Omental fat pad (tissue), 4 donors: ENCODE measurements at places on chromosomes 4 and X.

- DNase-seq = no peak
Measured at GRCh38 chr4:11720292-11720691, 291.6 kb upstream of the HS3ST1 start.

DNA sequence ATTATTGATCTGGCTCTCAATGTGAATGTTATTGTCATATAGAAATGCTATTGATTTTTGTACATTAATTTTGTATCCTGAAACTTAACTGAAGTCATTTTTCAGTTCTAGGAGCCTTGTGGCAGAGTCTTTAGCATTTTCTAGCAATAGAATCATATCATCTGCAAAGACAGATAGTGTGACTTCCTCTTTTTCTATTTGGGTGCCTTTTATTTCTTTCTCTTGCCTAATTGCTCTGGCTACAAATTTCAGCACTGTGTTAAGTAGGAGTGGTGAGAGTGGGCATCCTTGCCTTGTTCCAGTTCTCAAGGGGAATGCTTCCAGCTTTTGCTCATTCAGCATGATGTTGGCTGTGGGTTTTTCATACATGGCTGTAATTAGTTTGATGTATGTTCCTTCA, 102.7 kb downstream of the SH3BGRL start:
- no peak for DNase-seq

DNA sequence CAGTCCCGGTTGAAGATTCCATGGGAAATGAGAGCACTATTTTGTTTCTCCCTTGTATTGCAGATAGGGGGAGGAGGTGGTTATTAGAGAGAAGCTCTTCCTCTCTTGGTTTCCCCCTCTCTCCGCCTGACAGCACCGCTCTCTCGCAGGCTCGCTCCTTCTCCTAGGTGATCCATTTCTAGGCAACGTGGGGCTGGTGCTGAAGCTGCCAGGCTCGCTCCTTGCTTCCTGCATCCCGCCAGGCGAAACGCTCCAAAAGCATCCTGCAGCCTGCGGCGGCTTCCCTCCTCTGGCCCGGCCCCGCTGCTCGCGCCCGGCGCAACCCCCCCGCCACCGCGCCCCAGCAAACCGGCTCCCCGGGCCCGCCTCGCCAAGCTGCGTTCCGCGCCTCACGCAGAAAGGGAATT, at the start of gene GRID2:
GRID2 (plus strand) TSS at position 346 of the 407 bp plus-strand sequence.
- DNase-seq = no peak

DNA sequence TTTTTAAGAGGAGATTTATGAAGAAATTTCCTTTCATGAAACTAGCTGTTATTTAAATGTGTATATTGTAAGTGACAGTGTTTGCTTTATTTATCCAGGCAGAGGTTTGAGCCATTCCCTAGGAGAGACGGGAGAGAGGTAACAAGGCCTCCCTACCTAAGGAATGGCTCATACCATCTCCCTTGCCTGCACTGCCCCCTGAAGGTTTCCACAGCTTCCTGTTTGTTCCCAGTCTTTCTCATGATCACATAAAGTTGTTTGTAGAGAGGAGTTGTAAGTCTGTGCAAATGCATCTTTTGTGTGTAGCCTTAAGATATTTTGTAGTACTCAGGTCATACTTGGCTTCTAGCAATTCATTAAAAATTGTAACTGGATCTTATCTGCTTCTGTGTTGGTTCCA, 1504.5 kb upstream of the PCDH10 start:
- DNase-seq = no peak

GRCh38 chrX:154987940-154988339, 34.6 kb downstream of the F8 start:
- no peak for DNase-seq

DNA sequence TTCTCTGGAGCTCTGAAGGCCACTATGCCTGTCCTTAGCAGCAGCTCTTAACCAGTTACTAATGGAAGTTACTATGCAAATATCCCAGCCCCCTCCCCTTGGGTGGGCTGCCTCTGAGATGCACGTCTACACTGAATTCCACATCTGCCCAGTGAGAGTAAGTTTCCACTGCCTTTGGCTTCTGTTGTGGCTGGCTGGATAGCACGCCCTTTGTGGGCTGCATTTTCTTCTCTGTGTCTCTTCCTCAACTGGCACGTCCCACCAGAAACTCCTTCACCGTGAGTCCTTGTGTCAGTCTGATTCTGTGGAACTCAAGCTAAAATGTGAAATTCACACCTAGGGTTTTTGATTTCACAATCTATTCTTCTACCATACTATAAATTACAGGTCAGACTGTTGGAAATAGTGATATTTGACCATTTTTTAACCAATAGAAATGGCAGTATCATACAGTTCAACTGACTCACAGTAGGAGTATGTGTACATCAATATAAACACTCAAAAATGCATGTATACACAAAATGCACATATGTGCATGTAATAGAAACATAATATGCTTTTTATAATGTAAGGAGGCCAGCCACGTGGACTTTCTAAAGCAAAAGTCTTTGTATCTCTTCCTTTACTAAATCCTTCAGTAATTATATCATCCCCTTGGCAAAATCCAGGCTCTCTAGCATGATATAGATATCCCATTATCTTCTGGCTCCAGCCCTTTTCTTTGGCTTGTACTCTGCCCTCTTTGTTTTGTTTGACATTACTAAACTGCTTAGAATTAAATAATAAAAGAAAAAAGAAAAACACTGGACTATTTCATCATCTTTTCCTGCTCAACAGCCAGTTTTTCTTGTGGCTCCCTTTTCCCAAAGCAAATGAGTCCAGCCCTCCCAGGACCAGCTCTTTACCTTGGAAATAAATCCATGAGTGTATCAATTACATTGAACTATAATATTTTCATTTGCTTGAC, 33.2 kb upstream of the LDB2 start:
- DNase-seq = no peak

GRCh38 chr4:147862043-147862692, 130.3 kb downstream of the ARHGAP10 start:
- no peak for DNase-seq

DNA sequence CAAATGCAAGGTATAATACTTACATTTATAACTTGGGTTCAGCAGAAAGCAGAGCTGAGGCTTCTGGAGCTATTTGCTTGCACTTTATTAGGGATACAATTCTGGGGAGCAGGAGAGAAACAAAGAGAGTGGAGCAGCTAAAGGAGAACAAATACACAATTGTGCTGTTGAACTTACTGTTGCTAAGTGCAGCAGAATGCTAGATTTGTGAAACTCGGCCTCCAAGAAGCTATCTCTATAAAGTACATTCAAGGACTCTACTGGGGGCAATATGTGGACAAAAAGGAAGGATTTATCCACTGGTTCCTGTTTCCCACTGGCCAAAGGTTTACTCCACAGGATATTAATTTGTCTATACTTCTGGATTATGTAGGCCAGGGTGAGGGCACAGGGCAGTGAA, 86.8 kb downstream of the PPP1R2C start:
- DNase-seq = no peak

DNA sequence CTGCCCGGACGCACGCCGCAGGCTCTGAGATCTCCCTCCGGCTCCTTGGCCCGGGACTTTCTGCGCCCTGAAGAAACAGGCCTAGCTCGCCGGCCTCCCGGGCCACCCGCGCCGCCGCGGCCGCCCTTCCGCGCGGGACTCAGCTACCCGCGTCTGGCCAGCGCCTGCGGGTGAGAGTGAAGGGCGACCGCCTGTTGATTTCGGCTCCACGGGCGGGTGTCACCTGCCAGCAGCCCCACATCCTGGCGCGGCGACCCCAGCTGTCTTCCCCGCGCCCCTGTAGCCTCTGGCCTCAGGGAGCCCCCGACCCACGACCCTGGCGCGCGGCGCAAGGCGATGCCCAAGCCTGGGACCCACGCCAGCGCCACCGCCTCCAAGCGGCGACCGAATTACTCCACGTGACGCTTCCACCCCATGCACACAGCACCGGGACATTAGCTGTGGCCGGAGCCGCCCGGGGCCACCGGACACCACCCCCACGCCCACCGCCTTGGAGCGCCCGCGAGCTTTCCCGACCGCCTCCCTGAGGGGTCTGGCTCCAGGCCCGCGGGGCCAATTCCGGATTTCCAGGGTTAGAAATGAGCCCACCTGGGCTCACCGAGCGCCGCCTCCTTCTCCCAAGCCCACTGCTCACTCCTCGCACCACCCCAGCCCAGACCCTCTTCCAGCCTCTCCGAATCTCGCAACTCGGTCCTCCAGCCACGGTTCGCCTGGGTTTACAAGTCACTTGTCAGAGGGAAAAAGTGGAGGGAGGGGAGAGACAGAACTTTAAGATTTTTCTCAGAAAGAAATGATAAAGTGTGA, 10.2 kb downstream of the ARX start:
- no peak for DNase-seq

DNA sequence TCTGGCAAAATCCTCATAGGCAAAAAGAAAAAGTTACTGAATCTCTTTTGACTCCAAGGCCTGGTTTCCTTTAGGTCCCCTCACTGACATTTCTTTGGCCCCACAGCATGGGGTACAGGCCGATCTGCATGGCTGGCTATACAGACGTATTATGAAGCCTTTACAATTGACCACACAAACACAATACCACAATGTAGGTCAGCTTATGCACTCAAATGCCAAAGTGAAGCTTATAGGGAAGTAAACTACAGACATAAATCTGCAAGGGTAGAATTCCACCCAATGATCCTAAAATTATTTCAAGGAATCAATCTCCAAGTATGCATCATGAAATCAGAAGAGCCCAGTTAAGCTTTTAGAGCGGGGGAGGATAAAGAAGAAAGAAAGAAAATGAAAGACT, 20.7 kb downstream of the STX18 start:
- DNase-seq = no peak

GRCh38 chr4:88953400-88953799, 103.6 kb downstream of the FAM13A start:
- no peak for DNase-seq

DNA sequence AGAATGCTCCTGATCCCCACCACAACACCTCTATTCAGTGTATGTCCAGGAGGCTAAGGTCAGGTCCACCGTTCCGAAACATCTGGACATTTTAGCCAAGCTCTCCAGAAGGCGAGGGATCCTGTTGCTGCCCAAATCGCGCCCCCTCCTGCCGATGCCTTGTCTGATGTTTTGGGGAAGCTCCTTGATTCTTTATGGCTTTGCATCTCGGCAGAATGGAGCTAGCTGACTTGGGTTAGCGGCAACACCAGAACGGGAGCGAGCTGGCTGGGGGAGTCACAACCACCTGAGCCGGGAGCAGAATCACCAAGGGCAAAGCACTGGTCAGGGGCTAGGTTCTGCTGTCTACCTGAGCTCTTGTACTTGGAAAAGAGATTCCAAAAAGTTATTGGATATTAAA, 6.6 kb upstream of the POU3F4 start:
- no peak for DNase-seq

- DNase-seq = no peak
Measured at GRCh38 chr4:73945674-73946449, 36.0 kb downstream of the PF4 start.

GRCh38 chr4:169179609-169180521, 90.9 kb downstream of the SH3RF1 start:
- DNase-seq = no peak

DNA sequence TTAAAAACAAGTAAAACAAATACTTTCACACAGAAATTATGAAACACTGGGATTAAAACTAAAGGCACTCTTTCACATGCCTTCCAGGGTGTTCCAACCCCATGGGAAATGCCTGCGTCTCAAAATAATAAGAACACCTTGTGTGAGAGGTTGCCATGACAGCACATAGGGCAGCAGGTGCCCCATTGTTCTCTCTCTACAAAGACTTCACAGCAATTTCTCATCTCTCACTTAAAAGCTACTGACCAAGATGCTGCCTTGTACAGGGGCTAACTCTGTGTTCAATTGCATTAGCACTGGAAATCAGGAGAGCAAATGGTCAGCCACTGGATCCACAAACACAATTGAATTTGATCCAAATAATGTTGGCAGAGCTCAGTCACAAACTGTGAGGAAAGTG, 102.5 kb upstream of the GALNTL6 start:
- no peak for DNase-seq

DNA sequence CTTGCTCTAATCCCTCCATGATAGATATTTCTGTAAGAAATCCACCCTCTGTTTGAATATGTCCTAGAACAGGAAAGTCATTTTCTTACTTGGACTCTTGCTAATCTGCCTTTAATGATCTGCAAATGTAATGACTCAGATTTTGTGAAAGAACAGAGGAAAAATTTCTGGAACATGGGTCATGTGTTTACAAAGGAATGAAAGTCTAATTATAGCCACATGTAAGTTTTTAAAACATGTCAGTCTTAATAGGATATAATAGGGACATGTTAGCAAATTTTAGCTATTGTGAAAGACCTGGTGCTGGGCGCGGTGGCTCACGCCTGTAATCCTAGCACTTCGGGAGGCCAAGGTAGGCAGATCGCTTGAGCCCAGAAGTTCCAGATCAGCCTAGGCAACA, 47.6 kb downstream of the GRK4 start:
- DNase-seq = no peak

- no peak for DNase-seq
Measured at GRCh38 chrX:50430917-50431575, 39.6 kb downstream of the DGKK start.

- no peak for DNase-seq
Measured at GRCh38 chr4:5980436-5981155, 37.6 kb downstream of the C4orf50 start.

DNA sequence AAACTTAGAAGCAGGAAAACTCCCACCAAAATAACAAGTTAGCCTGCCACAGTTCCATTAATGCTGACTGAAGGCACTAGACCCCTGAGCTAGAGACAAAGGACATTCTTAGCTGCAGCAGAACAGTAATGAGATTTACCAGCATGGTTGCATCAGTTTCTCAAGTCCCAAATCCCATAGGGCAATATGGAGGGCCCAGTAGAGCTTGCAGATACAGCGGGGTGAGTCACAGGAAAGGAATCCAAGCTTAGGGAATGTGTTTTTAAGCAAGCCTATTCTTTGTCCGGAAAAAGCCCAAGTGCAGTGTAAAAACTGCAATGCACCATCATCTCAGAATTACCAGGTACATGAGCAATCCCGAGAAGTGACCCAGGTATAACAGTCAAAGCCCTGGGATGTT, 51.3 kb upstream of the EXOC1L start:
- no peak for DNase-seq

DNA sequence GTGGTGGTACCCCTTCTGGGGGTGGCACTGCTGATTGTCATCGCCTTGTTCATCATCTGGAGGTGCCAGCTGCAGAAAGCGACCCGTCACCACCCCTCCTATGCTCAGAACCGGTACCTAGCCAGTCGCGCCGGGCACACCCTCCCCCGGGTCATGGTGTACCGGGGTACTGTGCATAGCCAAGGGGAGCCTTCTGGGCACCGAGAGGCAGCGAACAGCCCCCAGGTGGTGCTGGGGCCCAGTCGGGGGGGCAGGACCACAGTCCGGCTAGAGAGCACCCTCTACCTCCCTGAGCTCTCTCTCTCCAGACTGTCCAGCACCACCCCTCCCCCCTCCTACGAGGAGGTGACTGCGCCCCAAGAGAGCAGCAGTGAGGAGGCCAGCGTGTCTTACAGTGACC, 5.3 kb downstream of the PRRG3 start:
- DNase-seq = no peak

DNA sequence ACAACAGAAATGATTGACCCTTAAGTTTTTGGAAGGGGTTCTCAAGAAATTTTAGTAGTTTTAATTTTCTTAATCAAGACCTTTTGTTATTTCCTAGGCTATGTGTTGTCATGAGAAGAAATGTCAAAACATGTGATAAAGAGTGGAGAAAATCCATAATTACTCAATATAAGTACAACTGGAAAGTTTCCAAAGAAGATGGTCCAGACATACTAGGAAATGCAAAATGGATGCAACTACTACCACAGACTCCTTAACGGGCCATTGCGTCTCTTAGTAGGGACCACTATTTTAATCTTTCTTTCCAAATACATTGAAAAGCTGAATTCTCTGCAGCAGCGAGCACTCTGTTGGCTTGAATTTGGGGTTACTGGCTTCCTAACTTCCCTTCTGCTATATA, 148.8 kb downstream of the NWD2 start:
- DNase-seq = no peak
